Epithelial cell of prostate (primary cell): ENCODE measurements at places on chromosomes 3 and 15.

GRCh38 chr3:45029661-45030060 is 3.6 kb downstream of the CLEC3B start:
- no peak for DNase-seq

DNA sequence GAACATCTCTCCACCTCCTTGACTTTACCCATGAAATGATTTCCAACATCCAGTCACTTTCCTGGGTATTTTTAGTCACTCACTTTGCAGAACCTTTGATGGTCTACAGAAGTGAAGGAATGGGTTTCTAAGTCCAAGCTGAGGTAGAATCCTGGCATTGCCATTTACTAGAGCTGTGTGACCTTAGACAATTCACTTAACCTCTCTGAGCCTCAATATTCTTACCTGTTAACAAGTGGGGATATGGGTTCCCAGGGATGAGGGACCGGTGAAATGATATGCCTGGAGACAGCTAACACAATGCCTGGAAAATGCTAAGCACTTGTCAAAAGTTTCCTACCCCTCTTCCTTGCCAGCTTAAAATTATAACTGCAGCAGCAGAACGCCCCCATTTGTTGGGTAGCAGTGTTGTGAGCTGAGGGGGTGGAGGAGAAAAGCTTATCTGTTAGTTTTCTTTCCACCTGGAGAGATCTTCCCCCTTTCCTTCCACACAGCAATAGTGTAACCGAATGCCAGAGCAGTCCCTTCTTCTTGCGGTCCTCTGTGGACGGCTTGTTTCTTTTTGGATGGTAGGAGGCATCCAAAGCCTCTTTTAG is 319.2 kb upstream of the LRRFIP2 start:
- no peak for DNase-seq

- no peak for DNase-seq
These were observed 815 bp upstream of the ZNF280D start for GRCh38 chr15:56734013-56734635.

DNA sequence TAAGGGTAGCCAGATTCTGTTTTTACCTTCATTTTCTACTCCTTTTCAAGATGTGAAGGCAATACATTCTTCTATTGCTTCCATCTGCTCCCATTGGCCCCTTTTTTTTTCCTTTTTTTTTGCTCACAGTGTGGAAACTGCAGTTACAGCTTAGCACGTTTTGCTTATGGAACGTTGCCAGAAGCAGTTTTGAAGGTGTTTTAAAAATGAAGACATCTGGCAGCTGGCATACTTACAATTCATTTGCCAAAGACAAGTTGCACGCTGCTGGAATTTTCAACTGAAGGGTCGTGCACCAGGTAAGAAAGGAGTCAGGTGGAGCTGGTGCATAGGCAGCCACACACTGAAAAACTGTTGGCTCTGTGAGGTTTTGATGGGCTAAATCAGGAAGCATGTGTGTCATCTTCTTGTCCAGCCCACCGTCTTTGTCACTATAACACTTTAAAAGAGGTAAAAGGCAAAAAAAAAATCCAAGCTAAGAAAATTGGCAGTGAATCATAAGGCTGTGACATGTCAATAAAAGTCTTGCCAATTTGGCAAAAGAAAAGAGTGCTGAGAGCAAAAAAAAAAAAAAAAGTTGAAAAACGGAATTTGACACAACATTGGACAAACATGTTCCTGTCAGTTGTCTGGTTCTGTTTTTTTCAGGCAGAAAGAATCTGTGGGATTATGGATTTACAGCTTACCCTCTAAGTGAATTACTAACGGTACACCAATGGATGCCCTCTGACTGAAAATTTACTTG is 225.4 kb upstream of the SOX2 start:
- DNase-seq, result no peak

DNA sequence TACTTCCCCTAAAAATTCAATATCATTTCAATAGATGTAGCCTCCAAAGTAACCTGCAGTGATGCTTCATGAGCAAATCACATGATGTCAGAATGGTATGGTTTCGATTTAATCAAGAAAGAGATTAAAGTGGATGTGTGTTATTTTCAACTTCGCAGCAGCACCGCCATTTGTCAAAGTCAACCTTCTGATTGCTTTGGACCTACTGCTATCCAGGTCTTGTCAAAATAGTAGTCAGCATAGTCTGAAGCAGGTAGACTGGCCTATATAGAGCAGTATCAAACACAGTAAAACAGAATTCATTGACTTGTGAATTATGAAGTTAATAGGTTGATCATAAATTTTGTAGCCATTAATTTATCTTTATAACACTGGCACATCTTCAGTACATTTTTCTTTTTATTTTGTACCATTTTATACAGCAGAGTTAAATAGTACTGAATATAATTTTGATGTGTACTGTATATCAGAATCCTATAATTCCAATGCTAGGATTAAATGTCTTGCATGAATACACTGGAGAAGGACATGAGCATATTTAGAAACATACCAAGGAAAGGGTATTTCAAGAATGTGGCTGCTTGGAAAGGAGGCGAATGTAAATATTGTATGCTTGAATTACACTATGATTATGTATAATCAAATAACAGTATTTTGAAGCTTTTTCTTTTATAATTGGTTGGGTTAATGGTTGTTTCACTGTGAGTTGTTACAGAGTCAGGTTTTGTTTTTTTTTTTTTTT is 79.6 kb downstream of the CDIN1 start:
- no peak for DNase-seq

DNA sequence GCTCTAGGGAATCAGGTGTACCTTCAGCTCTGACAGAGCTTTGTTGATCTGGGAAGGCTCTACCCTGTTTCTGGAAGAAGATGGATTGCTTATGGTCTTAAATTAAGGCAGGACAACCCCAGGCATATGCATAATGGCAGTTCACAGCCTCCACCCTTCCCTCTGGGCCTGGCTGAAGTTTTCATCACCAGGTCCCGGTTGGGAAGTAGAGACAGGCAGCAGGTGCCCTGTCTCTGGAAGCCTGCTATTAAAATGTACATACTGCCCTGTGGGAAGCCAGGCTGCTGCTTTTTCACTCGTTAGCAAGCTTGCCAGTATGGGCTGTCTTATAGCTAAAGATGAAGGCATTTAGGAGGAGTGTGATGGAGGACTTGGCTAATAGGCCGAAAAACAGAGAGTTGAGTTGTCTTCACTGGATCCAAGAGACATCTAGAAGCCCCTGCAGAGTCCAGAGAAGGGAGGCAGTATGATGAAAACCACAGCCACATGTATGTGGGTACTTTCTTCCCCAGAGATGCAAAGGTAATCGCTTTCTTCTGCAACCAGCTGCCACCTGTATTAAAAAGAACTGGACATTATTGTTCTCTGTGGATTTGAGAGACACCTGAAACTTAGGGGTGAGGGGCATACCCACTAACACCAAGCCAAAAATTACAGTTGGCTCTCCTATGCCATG is 34.4 kb downstream of the ABHD2 start:
- DNase-seq, result no peak

GRCh38 chr15:62093809-62094208 is 27.0 kb downstream of the C2CD4A start:
- no peak for DNase-seq

DNA sequence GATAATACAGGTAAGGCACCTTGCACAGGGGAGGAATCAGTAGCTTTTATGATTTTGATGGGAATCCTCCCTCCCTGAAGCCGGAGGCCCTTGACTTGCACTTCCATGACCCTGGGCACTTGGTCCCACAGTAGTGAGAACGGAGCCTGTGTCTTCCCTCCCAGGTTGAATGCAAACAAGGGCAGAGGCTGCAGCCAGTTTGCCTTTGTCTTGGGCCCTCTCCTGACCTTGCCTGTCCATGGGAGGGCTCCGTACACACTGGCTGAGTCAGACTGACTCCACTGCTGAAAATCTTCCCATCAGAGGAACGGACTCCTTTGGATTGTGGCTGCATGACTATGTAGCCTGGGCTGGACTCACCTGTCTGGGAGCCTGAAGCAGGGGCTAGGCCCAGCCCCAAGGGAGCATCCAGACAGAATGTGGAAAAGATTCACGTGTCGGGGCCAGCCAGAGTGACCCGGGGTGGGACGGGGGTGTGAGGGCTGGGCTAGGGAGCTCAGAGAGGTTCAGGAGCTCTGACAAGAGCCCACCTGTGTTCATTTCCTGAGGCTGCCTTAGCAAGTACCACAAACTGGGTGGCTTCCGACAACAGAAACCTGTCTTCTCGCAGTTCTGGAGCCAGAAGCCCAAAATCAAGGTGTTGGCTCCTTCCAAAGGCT is 9.5 kb downstream of the TBC1D21 start:
- DNase-seq, result no peak

DNA sequence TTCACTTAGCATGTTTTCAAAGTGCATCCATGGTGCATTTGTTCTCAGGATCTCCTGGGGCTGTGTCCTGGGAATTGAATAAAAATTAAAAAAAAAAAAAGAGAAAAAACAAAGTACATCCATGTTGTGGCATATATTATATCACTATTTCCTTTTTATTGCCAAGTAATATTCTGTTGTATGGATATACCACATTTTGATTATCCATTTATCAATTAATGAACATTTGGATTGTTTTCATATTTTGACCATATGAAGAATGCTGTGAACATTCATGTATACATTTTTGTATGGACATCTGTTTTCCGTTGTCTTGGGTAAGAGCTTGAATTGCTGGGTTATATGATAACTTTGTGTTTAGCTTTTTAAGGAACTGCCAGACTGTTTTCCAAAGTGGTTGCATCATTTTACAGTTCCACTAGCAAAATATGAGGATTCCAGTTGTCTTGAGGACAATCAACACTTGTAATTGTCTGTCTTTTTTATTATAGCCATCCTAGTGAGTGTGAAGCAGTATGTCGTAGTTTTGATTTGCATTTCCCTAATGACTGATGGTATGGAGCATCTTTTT is 44.5 kb downstream of the CTDSPL2 start:
- DNase-seq, result no peak

DNA sequence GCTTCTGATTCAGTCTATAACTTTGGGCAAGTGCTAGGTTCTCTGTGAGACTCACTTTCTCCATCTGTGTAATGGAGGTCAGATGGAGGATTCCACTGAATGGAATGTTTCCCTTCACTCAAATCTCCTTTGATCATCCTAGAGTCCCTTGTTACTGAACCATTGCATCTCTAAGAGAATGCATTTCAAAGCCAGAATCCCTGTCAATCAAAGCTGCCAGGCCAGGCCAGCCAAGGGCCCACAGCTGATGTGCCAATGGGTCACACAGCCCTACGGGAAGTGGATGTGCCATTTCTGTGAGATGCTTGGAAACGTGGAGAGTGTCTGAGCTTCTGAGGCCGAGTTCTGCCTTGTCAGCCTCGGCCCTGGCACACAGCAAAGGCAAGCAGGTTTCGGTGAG is 32.4 kb downstream of the SCN5A start:
- no peak for DNase-seq

DNA sequence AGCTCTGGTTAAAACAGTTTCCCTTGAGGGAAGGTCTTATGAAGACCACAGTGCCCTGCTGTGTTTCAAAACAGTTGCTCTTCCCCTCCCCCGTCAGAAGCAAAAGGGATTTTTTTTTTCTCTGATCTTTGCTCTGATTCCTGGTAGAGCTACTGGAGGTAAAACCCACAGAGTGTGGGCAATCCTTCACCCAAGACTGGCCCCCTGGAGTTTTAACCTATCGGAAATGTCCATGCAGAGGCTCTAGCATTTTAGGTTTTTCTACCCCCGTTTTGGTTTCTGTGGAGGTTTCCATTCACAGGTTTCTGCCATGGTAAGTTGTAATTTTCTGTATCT is 27.7 kb downstream of the GRM2 start:
- no peak for DNase-seq

DNA sequence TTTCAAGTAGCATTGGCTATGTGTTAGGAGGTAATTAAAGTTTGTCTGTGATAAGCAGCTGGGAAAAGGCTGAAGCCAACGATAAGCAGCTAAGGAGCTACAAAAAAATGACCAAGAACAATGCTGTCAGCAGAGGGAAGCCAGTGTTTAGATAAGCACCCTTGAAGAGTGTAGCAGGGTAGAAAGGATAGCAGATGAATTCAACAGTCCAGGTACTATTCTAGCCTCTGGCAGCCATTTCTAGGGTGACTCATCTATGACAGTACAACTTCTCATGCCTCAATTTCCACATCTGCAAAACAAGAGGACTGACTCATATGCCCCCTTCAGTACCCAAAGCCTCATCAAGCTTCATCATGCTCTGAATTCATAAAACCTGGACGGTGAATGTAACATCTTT is 617.6 kb upstream of the UBE2E2 start:
- DNase-seq, result peak; percentile 70

GRCh38 chr3:25910105-25910504 is 120.2 kb downstream of the OXSM start:
- no peak for DNase-seq

DNA sequence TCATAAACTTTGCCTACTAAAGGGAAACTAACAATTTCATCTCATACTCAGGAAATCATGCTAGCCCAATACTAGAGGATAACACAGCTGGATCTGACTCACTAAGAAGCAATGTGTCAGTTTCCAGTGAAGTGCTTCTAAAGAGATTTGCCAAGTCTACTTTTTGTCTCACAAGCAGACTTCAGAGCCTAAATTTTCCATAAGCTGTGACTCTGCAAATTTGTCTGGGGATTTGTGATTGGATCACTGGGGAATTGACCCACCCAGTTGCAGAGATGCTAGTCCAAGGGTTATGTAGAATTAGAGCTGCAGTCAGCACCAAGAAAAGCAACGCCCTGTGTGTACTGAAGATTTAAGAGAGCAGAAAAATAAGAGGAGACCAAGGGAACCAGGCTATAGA is 647.1 kb downstream of the NTRK3 start:
- no peak for DNase-seq

- no peak for DNase-seq
These were observed 14.9 kb downstream of the ATP13A3 start for GRCh38 chr3:194471863-194472262.

- DNase-seq, result no peak
These were observed 774.7 kb upstream of the ROBO1 start for GRCh38 chr3:80542456-80542855.

GRCh38 chr3:74415731-74416130 is 198.7 kb downstream of the CNTN3 start:
- DNase-seq, result no peak

GRCh38 chr3:13703071-13703470 is 154.1 kb downstream of the FBLN2 start:
- no peak for DNase-seq

DNA sequence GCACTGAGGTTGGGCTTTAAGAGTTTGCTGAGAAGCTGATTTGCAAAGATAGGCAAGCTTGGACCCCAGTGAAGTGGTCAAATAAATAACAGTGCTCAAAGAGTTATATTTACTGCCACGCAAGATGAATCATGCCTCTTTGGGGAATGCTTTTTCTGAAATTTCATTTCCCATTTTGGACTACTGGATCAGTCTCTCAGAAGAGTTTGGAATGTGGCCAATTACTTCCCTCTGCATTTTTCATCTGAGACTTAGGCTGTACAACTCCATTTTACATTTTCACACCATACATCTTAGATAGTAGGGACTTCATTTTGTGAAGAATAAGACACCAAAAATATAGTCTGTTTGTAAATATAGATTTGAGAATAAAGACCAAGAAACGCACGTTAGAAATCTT is 419.7 kb downstream of the FGF12 start:
- DNase-seq, result no peak

- DNase-seq, result no peak
These were observed 61.5 kb downstream of the C3orf38 start for GRCh38 chr3:88211096-88211890.

- DNase-seq, result no peak
These were observed 57.5 kb downstream of the SST start for GRCh38 chr3:187612656-187613055.
